ENCODE measurements at places on chromosomes 13 and 19.
A peak's percentile ranks its signal among the peaks of the same experiment; 100 is the strongest.

DNA sequence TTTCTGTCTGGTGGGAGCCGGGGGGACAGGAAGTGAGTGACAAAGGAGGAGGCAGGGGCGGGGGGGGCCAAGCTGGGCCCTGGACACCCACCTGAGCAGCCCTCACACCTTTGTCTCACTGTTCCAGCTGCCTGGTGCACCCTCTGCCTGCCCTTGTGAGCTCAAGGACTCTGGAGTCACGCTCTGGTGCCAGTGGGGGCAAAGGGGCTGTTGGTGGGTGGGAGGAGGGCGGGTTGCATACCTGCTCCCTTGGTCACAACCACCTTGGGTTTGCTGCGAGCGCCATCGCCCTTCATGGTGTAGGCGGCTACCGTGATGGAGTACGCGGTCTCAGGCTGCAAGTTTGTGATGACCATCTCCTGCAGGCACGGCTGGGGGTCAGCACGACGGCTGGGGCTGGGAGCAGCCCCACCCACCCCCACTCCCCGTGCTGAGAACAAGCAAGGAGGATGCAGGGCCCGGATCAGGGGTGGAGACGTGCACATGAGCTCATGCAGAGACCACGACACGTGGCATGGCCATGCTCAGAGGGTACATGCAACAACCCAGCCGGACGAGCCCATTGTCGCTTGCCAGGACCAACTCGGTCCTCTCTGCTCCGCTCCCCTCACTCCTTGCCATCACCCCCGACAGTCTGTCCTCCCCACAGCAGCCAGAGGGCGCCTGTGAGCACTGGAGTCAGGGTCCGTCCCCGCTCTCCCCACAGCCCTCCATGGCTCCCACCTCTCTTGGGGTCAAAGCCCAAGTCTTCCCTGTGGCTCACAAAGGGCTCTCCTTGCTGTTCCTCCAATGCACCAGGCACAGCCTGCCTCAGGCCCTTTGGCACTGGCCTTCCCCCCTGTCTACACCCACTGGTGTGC, 114.9 kb downstream of the PTPRS start:
- DNase-seq, result no peak

- no peak for DNase-seq
These were observed 222.1 kb downstream of the DNAJC15 start for GRCh38 chr13:43245374-43245964.

- no peak for DNase-seq
These were observed 15.5 kb downstream of the GJB2 start for GRCh38 chr13:20177049-20177831.

GRCh38 chr19:4847190-4847973, 15.9 kb upstream of the TICAM1 start:
- no peak for DNase-seq

DNA sequence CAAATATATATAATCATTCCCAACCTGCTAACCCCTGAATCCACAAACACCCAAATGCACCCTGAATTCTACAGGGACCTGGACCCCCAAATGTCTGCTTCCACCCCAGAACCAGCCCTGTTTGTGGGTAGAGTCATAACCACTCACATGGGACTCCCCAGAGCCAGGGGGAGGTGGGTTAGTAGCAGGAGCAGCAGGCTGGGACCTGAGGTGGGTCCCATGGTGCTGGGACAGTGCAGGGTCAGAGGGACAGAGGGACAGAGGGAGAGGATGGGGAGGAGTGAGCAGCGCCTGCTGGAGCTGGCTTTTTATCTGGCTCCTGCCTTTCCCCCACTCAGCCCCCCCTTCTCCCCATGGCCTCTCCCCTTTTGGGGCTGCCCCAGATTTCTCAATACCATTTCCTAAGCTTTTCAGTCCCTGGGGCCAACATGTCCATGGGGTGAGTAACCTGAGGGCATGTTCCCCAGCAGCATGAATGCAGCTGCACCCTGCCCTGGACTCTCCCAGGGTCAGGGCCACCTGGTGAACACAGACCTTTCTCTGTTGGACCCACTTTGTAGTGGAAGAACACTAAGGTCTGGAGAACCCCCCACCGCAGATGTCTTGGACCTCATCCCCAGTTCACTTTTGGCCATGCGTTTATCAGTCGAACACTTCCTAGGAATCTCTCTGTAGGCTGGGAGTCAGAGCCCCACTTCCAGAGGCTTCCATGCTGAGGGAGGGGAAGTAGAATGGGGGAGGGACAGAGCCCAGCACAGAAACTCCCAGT, at the start of gene C3:
TSS of gene C3 (minus strand) at position 282 of the 769 bp plus-strand sequence. CDS start at position 221, 61 bp downstream.
- DNase-seq, result peak; percentile 93

DNA sequence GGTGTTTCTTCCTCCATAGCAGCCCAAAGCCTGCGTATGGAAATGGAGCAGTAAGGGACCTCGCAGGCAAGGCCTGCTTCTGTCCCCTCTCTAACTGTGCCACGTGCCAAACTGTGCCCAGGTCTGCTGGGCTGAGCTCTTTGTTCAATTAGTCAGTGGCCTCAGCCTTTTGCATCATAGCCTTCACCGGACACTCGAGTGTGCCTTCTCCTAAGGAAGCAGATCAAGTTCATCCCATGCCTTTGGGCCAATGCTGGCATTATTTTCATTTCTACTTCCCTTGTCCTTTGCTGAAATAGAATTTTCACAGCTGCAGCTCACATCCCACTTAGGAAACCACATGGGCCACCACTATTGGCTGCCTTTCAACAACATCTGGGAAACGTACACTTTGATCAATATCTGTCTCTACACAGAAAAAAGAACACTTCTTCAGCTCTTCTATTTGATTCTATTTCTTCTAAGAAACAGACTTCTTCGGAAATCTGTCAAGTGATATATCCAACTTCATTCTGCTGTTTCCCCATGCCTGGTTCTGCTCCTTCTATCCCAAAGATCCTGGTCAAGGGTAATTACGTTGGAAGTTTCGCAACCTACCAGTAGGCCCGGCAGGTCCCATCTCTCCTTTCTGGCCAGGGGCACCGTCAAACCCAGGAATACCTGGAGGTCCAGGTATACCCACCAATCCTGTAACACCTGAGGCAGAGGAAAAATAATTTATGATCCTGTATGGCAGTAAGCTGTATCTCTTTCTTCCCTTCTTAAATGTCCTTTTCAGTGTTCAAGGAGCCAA, 143.9 kb downstream of the COL4A1 start:
- peak; percentile 10 for DNase-seq

- DNase-seq, result no peak
These were observed 98.7 kb downstream of the FAM216B start for GRCh38 chr13:42880056-42880605.

DNA sequence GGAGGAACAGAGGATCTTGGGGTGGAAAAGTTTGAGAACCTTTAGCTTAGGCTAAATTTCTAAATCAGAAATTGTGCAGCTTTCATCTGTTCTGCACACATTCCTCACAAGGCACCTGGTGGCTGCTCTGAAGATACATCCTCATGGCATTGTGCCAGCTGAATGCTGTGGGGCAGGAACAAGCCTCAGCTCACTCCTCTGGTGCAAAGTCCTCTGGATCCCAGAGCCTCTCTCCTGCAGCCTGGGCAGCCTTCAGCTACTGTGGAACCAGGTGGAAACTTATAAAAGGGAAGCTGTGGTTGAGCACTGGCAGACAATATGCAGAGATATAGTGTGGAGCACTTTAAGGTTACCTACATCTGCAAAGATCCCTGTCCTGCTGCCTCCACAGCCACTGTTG, 72.3 kb downstream of the KCTD12 start:
- DNase-seq, result no peak

DNA sequence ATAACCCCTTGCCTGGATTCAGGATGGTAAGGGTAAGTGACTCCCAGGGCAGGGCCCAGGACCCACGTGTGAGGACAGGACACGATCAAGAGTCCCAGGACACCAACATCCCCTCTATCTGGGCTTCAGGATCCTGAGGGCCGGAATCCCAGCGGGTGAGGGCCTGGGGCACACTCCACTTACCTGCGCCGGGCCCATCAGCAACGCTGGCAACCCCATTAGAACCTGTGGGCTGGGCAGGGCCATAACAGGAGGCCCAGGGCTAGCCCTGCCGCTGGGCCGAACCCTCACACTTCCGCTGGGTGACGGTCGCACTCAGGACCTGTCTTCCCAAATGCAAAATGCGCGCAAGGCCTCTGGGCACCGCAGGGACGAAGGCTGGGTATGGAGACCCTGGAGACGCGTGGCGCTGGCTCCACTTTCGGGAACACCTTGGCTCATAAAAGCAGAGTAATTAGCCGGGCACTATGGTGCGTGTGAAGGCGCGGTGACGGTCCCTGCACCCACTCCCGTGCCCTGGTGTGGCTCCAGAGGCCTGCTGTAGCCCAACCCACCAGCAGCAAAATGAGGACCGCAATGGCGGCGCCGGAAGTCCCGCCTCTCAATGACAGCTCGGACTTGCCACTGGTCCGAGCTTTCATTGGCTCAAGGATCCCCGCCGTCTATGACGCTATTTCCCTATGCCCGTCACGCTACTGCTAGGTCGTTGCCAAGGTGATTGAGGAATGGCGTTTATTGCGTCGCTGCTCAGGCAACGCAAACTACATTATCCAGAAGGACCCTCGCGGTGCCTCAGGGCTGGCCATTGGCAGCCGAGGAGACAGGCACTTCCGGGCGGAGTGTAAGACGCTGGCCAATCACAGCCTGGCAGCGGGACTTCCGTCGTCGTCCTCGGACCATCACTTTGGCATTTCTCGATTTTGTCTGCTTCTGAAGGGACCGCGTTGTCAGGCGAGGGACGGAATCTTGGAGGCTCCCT, at the start of gene ZNF132:
TSS of gene ZNF132 (minus strand) at position 578 of the 979 bp plus-strand sequence. CDS start at position 246, 332 bp downstream.
- DNase-seq, result peak; percentile 100

DNA sequence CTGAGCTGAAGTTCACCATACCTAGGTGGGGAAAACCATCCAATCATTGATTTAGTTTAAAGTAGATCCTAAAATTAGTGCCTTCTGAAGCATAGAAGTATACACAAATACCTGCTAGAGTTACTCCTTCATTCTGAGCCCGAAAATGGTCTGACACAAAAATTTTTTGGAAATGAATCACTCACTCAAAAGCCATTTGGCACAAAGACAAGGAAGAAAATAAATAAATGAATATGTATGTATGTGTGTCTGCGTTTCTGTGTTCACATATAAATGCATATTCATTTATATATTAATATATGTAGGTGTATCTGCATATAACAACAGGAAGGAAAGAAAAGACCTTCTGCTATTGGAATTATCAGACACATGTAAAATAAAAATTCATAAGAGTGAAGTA, 614.4 kb upstream of the PCDH9 start:
- no peak for DNase-seq

DNA sequence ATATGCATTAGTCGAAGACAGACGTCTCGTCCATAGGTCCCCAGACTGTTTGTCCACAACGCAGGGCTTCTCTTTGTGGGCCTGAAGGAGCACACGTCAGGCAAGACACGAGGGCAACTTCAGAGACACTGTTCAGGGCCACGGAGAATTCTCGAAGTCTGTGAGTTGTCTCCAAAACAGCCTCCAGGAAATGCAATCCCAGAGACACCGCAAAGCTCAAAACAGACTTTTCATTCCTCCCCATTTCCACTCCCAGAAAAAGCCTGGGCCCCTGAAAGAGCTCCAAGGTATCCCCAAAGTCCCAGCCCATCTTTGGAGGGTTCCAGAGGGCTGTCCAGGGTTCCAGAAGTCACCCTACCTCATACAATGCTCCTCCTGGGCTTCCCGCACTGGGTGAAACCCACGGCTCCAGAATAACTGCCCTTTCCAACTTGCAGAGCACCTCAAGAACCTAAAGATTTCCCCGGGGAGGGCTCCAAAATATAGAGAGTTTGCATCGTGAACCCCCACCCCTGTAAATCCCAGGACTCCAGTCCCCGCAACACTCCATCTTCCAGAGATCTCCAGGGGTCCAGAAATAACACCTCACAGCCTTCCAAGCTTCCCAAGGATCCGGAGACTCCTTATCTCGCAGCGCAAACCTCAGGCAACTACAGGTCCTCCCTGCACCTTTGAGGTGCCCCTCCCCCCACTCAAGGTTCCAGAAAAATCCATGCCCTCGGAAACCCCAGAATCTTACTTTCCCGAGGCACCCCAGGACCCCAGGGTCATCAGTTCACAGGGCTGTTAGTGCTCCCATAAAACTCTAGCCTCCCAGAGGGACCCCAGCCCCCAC, 687 bp upstream of the FTL start:
- no peak for DNase-seq

DNA sequence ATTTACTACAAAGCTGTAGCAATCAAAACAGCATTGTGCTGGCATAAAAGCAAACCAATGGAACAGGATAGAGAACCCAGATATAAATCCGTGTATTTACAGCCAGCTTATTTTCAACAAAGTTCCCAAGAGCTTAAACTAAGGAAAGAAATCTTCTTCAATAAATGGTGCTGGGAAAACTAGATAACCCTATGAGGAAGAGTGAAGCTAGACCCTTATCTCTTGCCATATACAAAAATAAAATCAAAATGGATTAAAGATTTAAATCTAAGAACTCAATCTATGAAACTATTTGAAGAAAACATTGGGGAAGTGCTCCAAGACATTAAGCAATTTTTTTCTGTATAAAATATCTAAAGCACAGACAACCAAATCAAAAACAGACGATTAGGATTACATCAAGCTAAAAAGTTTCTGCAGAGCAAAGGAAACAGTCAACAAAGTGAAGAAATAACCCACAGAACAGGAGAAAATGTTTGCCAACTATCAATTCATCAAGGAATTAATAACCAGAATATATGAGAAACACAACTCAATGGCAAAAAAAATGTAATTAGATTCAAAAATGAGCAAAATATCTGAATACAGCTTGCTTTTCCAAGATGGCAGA, 480.7 kb downstream of the LMO7 start:
- DNase-seq, result no peak

DNA sequence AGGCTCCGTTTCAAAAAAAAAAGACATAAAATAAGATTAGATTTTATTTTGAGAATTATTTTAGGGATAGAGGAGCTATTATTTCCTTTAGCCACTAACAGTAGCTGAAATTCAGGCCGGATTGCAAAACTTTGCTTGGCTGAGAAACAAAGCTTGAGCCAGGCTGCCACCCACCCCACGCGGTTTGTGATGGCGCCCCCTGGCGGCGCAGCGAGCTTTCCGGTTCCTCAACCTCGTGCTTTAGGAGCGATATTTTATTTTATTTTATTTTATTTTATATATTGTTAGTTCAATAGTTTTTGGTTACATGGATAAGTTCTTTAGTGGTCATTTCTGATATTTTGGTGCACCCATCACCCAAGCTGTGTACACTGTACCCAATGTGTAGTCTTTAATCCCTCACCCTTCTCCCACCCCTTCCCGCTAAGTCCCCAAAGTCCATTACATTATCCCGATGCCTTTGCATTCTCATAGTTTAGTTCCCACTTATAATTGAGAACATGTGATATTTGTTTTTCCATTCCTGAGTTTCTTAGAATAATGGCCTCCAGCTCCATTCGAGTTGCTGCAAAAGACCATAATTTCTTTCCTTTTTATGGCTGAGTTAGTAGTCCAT, 19.8 kb upstream of the CEACAM4 start:
- DNase-seq, result peak; percentile 52

DNA sequence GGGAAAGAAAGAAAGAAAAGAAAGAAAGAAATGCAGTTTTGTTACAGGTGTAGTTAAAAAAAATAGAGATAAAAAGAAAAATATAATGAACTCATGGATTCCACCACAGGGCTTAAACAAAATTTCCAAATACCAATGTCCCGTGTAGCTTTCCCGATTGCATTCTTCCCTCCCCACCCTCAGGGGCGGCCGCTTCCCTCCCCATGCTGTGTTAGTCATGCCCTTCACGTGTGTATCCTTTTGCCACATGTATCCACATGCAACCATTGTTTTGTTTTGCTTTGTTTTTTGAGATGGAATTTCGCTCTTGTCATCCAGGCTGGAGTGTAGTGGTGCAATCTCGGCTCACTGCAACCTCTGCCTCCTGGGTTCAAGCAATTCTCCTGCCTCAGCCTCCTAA, 3.6 kb upstream of the KMT5C start:
- DNase-seq, result no peak

GRCh38 chr13:41178040-41178439, 16.3 kb downstream of the KBTBD7 start:
- peak; percentile 60 for DNase-seq

GRCh38 chr13:28636677-28637317, 22.1 kb upstream of the POMP start:
- peak; percentile 88 for DNase-seq

Data from inflammatory macrophage treated with lipopolysaccharide for 4 hours (primary cell).